ENCODE measurements at places on chromosomes 7 and 10.
A peak's percentile ranks its signal among the peaks of the same experiment; 100 is the strongest.

GRCh38 chr7:135508883-135509588, 866 bp downstream of the CNOT4 start:
- DNase-seq: peak; percentile 30

DNA sequence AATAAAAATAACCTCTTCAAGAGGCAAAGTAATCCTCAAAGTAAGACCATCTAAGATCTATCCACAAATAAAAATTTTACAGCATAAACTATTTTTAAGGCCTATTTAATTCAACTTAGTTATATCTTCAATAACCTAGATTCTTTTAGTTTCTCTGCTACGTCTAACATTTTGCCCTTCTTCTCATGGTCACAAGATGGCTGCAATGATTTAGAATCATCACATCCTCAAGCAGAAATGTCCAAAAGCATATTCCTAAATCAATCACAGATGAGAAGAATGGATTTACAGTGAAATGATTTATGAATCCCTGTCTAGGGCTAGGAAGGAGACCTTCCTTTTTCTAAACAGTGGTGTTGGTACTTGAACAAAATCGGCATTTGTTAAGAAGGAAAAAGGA, 304.7 kb downstream of the ARHGAP12 start:
- no peak for DNase-seq

DNA sequence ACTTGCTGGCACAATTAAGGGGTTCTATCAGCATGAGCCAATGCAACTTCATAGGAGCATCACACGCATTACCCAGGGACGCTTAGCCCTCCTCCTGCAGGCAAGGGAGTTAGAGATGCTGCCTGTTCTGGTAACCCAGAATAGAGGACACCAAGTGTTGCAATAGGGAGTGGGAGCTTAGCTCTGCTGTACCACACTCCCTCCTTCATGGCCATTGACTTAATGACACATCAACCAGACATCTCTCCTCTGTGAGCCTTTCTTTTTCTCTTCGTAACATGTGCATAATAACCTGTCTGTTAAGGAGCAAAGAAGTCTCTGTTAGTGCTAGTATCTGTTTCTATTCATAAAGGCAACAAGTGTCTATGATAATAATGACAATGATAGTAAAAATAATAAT, 282.4 kb downstream of the SORCS3 start:
- DNase-seq: no peak

DNA sequence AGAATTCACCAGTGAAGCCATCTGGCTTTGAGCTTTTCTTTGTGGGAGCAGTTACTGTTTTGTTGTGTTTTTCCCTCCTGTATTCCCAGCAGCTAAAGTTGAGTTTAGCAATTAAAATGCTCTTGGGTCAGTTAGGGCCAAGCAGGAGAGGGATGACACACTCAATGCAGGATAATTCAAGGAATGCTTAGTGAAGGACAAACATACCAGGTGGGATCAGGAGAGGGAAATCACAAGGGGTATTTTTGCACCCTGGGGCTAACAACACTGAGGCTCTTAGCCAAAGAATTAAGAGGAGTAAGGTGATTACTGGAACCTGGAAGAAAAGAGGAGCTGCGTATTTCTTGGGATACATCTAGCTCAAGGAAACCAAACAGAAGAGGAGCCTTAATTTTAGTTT, 82.4 kb upstream of the KCND2 start:
- DNase-seq: no peak

DNA sequence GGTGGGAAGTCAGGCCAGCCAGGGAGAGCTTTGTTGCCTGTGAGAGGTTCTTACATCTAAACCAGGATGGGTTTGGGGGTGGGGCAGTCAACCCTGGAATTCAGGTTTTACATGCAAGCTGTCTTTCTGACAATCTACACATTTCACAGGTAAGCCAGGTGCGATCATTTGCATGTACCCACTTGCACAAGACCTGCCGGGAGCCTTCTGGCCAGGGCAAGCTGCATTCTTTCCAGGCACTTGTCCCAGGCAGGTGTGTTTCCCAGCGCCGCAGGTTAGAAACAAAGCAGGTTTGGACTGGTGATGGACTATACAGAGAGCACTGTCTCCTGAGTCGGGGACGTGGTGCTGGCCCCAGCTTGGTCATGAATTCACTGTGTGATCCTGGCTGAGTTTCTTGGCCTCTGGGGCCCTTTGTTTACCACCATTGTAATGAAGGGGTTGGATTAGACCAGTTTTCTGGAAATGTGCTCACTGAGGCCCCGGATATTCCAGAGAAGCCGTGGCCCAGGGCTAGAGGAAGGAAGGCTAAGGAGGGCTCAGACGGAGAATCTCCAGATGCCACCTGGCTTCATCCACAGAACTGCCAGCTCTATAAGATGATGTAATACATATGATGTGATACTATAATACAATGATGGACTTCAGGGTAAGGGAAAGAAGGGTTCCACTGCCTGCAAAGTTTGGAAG, 205.2 kb upstream of the SVIL start:
- DNase-seq: no peak

DNA sequence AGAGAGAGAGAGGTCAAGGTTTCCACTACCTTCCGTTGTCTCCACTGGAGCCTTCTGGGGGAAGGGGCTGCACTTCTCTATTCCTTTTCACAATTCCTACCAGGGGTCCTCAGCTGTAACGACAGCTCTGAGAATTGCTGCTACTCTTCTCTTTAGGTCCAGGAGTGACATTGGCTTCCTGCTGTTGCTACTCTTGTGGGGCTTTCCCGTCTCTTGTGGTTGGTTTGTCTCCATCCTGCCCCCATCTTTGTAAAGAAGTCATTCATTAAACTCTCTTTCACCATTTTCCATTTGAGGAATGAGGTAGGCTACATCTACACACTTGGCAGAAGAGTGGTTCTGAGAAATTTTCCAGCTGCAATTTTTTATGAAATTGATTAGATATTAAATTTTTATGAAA, 238.8 kb upstream of the LYZL1 start:
- DNase-seq: no peak

GRCh38 chr10:117784776-117785175, 242.2 kb downstream of the EMX2 start:
- DNase-seq: no peak

- no peak for DNase-seq
These were observed 97.7 kb upstream of the CELF2 start for GRCh38 chr10:10919976-10920375.

GRCh38 chr10:17537281-17537680, 79.9 kb downstream of the HACD1 start:
- no peak for DNase-seq

GRCh38 chr10:47008769-47009168, 97.5 kb downstream of the PTPN20 start:
- DNase-seq: no peak

GRCh38 chr7:135111379-135111778, 36.5 kb upstream of the TMEM140 start:
- DNase-seq: no peak

DNA sequence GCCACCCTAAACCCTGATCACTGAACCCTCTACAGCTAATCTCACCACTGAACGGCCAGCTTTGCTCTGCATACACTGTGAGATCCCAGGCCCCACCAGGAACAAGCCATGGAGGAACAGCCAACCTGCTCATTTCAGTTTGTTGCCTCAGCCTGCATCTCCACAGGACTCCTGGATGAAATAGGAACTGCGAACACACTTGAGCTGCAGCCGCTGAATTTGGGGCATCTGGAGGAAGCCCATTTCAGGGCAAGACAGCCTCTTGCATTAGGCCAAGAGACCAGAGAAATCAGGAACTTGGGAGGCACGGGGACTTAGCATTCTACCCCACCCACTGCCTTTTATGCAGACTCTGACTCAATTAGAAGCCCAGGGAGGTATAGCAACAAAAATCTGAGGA, 14.5 kb upstream of the EGR2 start:
- DNase-seq: no peak

- DNase-seq: no peak
These were observed 152.9 kb downstream of the SNX10 start for GRCh38 chr7:26444555-26444954.

DNA sequence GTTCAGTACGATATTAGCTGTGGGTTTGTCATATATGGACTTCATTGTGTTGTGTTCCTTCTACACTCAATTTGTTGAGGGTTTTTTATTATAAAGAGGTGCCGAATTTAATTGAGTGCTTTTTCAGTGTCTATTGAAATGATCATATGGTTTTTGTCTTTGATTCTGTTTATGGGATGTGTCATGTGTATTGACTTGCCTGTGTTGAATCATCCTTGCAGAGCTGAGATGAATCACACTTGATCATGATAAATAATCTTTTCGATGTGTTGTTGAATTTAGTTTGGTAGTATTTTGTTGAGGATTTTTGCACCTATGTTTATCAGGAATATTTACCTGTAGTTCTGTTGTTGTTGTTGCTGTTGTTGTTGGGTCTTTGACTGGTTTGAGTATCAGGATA, 39.8 kb downstream of the ATOH7 start:
- no peak for DNase-seq

GRCh38 chr10:74140553-74140952, 10.1 kb downstream of the AP3M1 start:
- DNase-seq: no peak

DNA sequence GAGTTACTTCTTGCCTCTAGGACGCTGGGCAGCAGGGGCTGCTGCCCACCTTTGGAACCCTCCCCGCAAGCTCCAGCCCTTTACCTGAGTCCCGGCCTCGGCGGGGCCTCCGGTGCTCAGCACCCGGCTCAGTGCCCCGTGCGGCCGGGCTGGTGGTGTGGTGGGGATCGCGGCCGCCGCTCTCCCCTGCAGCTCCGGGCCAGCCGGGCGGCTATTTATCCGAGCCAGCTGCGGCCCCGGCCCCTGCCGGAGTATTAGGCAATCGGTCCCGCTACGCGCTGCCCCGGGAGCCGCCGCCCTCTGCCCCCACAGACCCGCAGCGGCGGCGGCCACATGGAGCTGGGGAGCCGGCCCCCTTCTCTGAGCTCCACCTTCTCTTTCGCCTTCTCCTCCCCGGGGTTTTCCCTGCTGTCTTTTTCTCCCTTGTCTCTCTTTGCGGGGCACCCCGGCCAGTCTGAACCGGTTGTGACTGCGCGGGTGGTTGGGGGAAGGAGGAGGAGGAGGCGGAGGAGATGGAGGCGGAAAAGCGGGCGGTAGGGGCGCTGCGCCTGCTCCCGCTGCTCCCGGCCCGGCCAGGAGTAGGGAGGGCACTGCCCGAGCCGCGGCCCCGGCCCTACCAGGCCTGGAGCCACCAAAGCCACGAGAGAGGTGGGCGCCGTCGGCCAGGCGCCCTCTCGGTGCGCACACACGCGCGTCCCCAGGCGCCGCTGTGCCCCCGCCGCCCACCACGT, at the start of gene SLC16A9:
TSS of gene SLC16A9 (minus strand) at position 456 of the 731 bp plus-strand sequence. CDS start 25,559 bp downstream, outside the sequence.
- no peak for DNase-seq

DNA sequence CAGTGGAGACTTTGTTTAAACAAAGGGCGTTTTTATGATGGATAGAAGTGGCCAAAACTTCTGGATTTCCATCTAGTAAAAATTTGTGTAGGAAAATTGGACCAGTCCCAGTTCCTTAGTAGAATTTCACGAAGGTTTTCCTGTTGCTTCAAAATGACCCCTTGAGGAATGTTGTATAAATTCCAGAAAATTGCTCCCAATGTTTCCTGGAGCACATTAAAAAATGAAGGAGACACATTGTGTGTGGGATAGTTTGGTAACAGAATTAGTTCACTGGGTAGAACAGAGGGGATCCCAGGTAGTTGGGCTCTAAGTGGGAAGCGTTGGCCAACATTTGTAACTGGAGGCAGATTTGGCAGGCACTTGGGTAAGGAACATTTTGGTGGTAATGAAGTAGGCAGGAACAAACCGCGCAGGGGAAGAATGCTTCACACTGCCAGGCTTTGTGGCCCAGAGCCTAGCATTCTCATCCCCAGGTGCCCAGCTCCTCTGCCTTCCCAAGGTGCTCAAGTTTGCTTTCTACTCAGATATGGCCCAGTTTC, 758.6 kb downstream of the AUTS2 start:
- DNase-seq: no peak

DNA sequence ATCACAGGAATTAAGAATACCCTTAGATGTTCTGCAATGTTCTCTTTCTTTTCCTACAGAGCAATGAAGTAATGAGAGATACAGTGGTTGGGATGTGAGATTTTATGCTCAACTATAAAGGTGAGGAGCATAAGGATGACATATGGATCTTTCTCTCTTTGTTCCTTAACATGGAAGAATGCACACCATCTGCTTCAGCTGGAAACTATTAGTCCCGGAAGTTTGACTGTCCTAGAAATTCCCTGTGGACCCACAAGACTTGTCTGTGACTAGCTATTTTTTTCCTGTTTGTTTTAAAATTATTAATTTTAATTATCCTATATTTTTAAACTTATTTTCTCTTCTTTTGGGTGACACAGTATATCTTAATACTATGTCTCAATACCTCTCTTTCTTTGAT, 80.2 kb downstream of the DKK1 start:
- DNase-seq: no peak

DNA sequence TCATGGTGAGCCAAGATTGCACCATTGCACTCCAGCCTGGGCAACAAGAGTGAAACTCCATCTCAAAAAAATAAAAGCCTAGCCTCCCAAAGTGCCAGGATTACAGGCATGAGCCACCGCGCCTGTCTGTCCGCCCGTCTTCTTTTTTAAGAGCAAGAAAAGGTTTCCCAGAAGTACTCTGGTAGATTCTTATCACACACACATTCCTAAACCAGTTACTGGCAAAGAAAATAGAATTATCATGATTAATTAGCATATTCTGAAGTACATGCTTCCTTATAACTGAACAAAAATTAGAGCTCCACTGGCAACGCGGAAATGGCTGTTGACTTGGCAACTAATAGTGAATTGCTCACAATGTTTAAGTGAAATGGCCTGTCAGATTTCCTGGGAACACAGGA, 87.0 kb downstream of the ADK start:
- no peak for DNase-seq

DNA sequence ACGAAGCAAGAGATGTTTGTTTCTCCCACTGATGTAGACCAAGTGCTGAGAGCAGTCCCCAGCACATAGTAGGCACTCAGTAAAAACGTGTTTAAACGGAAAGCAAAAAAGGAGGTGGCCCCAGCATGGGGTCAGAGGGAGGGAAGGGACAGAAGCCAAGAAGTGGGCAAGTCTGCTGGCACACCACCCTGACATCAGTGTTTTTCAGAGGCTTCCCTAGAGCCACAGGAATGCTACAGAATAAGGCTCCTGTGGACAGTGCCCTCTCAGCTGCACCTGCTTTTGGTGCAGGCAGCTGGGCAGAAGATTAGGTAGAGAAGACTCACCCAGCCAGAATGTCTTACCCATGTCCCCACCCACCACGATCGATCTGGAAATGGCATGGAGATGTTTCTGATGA, 8.3 kb upstream of the ANKRD1 start:
- no peak for DNase-seq

- no peak for DNase-seq
These were observed 24.3 kb upstream of the DNA2 start for GRCh38 chr10:68496072-68496471.

DNA sequence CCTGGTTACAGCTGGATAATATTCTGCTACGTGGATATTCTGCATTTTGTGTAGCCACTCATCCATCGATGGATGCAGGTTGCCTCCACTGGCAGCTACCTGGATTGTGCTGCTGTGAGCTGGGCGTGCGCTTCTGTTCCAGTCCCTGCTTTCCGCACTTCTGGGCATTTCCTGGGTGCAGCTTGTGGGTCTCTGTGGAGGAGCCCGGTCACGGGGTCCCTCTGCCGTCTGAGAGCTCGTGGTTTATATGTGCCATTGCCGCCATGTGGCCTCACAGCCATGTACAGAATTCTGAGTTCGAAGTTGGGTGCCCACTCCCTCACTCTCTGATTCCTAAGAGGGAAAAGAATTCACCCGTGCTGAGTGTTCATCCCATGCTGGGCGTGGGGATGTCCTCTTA, 38.3 kb downstream of the JAKMIP3 start:
- no peak for DNase-seq
